ENCODE measurements at places on chromosomes 3 and 15.

GRCh38 chr3:40170395-40170794 lies 139.1 kb upstream of the EIF1B start:
- no peak overlapping the region for H3K27ac ChIP-seq
- peaks cover 4% of the 10 kb centered on the region for H3K4me1 ChIP-seq
- no peaks in the 10 kb centered on the region for H3K36me3 ChIP-seq
- no peak for DNase-seq

- H3K27me3 ChIP-seq: peaks cover 77% of the 10 kb centered on the region
- DNase-seq: no peak
- peaks cover 32% of the 10 kb centered on the region for H3K4me1 ChIP-seq
- H3K27ac ChIP-seq: peak overlapping the region; percentile 83
Measured at GRCh38 chr3:194137008-194137505, 1.1 kb downstream of the HES1 start.

DNA sequence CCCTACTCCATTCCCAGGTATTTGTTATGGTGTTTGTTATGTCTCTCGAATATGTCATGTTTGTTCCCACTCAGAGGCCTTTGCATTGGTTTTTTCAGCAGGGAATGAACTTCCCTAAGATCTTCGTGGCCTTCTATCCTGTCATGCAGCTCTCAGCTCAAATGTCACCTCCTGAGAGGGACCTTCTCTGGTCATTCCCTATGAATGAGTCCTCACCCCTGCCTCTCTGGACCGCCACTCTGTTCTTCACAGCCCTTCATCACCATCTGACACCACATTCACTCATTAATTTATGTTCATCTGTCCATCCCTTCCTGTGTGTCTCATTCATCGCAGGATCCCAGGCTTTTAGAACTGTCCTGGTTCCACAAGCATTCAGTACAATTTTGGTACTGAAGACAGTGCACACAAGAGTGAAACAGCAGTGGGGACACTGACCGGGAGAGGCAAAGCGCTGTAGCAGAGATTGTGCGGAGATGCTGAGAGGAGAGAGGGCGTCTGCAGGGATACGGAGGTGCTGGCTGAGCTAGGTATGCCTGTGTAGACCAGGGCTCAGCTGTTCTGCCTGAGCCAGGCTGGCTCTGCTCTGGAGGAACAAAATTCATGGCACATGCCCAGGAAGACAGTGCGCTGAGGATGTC lies 132.3 kb downstream of the CHCHD6 start:
- no peak for DNase-seq
- no peak overlapping the region for H3K4me3 ChIP-seq
- H3K36me3 ChIP-seq: no peaks in the 10 kb centered on the region
- no peaks in the 10 kb centered on the region for H3K4me1 ChIP-seq
- H3K27ac ChIP-seq: no peak overlapping the region

DNA sequence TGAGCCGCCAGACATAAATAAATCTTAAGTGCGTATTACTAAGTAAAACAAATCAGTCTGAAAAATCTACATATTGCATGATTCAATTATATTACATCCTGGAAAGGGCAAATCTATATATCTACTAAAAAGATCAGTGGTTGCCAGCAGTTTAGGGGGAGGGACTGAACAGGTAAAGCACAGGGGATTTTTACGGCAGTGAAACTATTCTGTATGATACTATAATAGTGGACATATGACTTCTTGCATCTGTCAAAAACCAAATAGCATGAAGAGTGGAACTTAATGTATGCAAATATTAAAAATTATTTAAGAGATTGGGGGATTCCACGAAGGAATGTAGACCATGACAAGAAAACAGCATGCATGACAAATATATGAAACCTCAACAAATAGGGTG lies 111.6 kb downstream of the MYO9A start:
- DNase-seq: no peak
- no peaks in the 10 kb centered on the region for H3K27me3 ChIP-seq
- H3K4me3 ChIP-seq: no peak overlapping the region
- peaks cover 16% of the 10 kb centered on the region for H3K36me3 ChIP-seq
- H3K4me1 ChIP-seq: no peaks in the 10 kb centered on the region

- no peak overlapping the region for H3K4me3 ChIP-seq
- no peak for DNase-seq
- no peaks in the 10 kb centered on the region for H3K4me1 ChIP-seq
- H3K27me3 ChIP-seq: no peaks in the 10 kb centered on the region
Measured at GRCh38 chr3:165170236-165170635, 25.9 kb downstream of the SLITRK3 start.

DNA sequence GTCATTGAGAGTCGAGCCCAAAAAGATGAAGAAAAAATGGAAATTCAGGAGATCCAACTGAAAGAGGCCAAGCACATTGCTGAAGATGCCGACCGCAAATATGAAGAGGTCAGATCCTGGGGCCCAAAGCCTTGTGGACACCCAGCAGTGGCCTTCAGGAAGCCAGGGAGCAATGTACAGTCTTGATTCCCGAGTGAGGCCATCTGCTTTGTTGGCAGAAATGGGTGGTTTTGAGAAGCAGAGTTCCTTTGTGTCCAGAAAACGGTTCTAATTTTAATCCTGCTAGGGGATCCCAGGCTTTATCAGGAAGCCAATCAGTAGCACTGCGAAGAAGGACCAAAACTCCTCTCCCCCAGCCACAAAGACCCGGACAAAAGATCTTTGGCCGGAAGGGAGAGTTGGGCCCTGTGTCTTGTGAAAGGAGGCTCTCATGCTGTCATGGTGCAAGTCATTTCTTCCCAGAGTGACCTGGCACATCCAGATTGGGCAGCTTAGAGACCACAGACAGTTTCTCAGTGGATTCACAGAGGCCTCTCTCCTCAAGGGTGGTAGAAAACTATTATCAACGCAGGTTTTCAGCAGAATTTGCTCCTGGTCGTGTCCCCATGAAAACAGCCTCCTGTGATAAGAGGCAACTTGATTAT lies 17.1 kb downstream of the TPM1 start:
- H3K27ac ChIP-seq: no peak overlapping the region
- DNase-seq: no peak
- peaks cover 22% of the 10 kb centered on the region for H3K36me3 ChIP-seq

GRCh38 chr3:123110976-123111615 lies 44.3 kb downstream of the PDIA5 start:
- H3K4me1 ChIP-seq: no peaks in the 10 kb centered on the region
- no peaks in the 10 kb centered on the region for H3K36me3 ChIP-seq
- H3K27ac ChIP-seq: no peak overlapping the region
- H3K4me3 ChIP-seq: no peak overlapping the region
- DNase-seq: no peak

DNA sequence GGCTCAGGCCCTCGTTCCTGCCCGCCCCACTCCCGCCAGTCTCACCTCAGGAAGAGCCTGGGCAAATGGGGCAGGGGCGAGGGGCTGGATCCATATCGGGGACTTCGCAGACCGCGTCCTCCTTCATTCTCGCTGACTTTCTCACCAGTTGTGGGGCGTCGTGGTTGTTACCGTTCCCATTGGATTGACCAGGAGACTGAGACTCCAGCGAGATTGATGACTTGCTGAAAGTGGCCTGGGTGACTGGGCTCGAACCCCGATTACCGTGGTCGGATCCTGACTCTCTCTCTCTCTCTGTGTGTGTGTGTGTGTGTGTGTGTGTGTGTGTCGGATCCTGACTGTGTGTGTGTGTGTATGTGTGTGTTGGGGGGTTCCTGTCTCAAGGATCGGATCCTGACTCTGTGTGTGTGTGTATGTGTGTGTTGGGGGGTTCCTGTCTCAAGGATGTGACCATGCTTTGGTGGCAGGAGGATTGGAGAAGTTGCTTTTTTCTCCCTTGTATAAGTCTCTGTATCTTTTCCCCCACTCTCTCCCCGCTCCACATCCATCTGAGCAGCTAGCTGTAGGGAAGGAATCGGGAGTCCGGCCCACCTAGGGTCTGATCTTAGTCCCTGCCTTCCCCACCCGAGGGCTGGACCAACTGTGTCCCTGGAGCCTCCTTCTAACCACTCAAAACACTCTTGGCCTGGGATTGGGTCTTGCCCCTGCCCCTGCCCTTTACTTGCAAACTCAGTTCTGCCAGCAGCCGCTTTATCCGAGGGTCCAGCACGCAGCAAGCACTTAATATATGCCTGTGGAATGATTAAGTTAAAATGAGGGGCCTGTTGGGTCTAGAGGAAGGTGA lies 603 bp downstream of the PLEKHO2 start:
- no peak for DNase-seq
- peaks cover 8% of the 10 kb centered on the region for H3K36me3 ChIP-seq
- H3K27ac ChIP-seq: peak overlapping the region; percentile 89
- peak overlapping the region; percentile 95 for H3K4me3 ChIP-seq
- H3K27me3 ChIP-seq: no peaks in the 10 kb centered on the region
- H3K4me1 ChIP-seq: peaks cover 80% of the 10 kb centered on the region

- DNase-seq: no peak
- no peak overlapping the region for H3K4me3 ChIP-seq
- peaks cover 25% of the 10 kb centered on the region for H3K4me1 ChIP-seq
- H3K27me3 ChIP-seq: no peaks in the 10 kb centered on the region
Measured at GRCh38 chr3:67526246-67526645, 128.2 kb downstream of the SUCLG2 start.

GRCh38 chr3:6416049-6416661 lies 444.8 kb upstream of the GRM7 start:
- no peaks in the 10 kb centered on the region for H3K27me3 ChIP-seq
- no peaks in the 10 kb centered on the region for H3K4me1 ChIP-seq
- no peak overlapping the region for H3K4me3 ChIP-seq
- no peaks in the 10 kb centered on the region for H3K36me3 ChIP-seq
- no peak overlapping the region for H3K27ac ChIP-seq

- peak overlapping the region; percentile 35 for H3K27ac ChIP-seq
- no peak for DNase-seq
- H3K4me1 ChIP-seq: peaks cover 43% of the 10 kb centered on the region
- no peaks in the 10 kb centered on the region for H3K27me3 ChIP-seq
Measured at GRCh38 chr3:101381809-101382208, 61.4 kb upstream of the IMPG2 start.

DNA sequence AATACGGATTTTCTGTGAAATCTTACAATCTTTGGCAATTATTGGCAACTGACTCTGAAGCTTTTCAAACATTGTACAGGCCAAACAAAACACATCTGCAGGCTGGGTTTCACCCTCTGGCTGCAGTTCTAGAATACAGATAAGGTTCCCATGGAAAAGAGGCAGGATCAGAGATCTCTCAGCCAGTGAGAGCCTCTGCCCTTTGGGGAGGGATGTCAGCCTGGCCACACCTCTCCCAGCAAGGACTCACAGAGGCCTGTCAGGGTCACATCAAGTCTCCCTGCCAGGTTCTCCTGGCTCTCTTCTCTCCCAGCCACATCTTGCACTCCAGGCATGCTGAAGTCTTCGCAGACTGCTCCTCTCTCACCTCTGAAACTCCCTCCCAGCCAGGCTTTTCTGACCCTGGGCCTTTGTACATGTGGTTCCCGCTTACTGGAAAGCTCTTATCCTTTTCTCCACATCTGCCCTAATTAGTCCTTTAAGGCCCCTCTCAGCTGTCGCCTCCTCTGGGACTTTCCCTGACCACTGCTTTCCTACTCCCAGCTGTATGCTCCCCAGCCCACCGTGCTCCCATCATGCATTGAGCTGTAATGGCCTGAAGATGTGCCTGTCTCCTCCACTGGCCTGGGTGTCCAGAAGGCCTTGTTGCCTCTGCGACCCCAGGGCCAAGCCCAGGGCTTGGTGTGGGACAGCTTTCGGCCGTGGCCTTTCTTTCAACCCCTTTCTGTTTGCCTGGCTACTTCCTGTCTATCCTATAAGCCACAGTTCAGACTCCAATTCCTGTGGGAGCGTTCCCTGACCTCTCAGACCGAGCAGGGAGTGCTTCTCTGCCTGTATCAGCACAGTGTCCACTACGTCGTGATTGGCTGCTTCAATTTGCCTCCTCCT lies 4.3 kb downstream of the RBP1 start:
- no peak for DNase-seq
- no peak overlapping the region for H3K4me3 ChIP-seq
- no peaks in the 10 kb centered on the region for H3K4me1 ChIP-seq
- peaks cover 19% of the 10 kb centered on the region for H3K27me3 ChIP-seq

- H3K27ac ChIP-seq: no peak overlapping the region
- DNase-seq: no peak
- H3K4me3 ChIP-seq: no peak overlapping the region
- no peaks in the 10 kb centered on the region for H3K27me3 ChIP-seq
- H3K36me3 ChIP-seq: peaks cover 3% of the 10 kb centered on the region
Measured at GRCh38 chr3:25237602-25238001, 190.5 kb upstream of the RARB start.

- no peak overlapping the region for H3K27ac ChIP-seq
- H3K4me1 ChIP-seq: no peaks in the 10 kb centered on the region
- H3K4me3 ChIP-seq: no peak overlapping the region
- no peaks in the 10 kb centered on the region for H3K27me3 ChIP-seq
Measured at GRCh38 chr3:62604298-62604697, 230.9 kb upstream of the FEZF2 start.
